ENCODE measurements at places on chromosomes 11 and 22.

DNA sequence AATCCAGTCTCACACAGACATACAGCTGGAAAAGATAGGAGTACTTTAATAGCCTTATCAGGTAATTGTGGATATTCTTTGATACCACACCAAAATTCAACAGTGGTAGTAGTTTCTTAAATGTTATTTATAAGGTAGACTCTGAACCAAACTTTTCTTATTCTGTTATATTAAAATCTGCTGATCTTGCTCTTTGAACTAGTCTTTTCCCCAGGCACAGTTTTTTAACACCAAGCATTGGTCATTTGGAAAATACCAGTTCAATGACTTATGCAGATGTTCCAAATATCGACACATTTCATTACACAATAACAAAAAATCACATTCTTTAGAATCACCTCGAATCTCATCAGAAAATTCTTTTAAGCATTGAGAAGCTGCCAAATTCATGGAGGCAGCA is 7.6 kb downstream of the TRIM66 start:
- no peak for DNase-seq

- peak; percentile 1 for DNase-seq
Measured at GRCh38 chr11:36594316-36594989, at the start of gene IFTAP. IFTAP (plus strand) TSS chr11:36594502; CDS start chr11:36610104, 15,602 bp downstream.

DNA sequence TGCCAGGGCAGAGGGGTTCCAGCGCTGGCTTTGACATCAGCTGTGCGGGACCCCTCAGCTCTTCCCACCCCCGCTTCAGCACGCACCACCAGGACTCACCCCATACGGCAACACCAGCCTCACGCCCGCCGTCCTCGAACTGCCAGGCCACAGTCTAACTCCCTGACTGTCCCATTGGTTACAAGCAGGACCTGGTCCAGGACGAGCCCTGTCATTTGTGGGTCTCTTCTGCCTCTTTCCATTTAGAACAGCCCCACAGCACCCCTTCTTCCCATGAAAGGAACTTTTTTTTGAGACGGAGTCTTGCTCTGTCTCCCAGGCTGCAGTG is 81.7 kb downstream of the PHF21B start:
- no peak for DNase-seq

DNA sequence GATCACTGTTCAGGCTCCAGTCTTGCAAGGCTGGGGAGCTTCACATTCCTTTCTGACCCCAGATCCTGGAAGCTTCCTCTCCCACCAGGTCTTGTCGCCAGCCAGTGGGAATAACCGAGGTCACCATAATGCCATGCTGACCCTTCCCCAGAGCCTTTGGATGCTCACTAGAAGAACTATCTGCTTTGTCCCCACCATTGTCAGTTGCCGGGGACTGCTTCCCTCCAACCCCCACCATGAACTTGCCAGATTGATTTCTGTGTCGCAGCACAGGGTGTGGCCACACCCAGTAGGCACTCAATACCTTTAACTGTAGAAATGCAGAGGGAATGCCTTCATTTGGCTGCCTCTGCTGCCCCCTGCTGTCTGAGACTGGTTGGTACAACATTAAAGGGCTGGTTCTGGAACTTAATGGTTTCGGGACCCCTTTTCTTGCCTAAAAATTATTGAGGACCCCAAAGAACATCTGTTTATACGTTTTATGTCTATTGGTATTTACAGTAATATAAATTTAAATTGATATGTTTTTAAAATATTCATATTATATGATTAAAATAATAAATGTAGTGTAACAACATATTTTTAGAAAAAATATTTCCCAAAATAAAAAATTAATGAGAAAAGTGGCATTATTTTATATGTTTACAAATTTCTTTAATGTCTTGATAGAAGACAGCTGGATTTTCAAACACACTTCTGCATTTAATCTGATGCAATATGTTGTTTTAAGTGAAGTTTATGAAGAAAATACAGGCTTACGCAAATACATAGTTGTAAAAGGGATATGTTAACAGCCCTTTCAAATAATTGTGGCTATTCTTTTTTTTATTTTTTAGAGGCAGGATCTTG is 6.7 kb upstream of the GDPD5 start:
- peak; percentile 88 for DNase-seq

- DNase-seq: no peak
Measured at GRCh38 chr11:122869622-122870021, 12.9 kb upstream of the JHY start.

- no peak for DNase-seq
Measured at GRCh38 chr11:120795185-120795584, 228.7 kb upstream of the TBCEL start.

DNA sequence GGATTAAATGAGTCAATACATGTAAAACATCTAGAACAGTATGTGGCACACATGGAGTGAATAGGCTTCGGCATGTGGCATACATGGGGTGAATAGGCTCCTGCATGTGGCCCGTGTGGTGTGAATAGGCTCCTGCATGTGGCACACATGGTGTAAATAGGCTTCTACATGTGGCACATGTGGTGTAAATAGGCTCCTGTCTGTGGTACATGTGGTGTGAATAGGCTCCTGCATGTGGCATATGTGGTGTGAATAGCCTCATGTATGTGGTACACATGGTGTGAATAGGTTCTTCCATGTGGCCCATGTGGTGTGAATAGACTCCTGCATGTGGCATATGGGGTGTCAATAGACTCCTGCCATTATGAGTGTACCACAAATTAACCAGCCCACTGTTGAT is 219.1 kb upstream of the KIRREL3 start:
- no peak for DNase-seq

DNA sequence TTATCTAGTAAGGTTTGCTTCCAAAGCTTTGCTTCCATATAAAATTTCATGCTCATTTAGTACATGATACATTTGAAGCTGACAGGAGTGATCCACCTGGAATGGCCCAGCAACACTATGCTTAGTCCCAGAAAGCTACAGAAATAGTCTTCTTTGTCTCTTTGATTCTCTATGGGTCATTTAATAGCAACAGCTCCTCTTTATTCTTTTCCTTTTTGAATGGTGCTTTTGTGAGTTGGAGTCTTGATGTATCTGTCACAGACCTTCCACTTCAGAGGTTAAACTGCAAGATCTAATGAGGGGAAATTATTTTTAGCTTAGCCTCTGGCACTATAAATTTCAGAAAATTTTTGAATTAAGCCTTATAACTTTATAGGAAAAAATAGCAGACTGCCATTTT is 509.5 kb downstream of the KCNA4 start:
- DNase-seq: no peak

DNA sequence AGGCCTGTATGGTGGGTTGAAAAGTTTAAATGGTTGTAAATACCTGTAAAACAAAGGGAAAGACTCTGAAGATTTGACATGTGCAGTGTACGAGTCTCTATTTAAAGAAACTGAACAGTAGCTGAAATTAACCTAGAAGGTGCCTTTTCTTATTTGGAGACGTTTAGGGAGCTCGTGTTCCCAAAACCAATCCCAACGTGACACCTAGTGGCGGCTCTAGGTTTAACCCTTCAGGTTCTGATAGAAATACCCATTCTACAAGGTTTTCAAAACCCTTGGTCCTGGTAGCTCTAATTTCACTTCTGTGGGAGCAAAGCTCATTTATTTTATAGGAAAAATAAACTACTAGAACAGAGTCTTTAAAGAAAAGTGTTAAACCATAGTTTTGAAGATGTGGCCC is 258.3 kb downstream of the LRRC4C start:
- DNase-seq: no peak

GRCh38 chr22:20408891-20409290 is 14.9 kb downstream of the ZNF74 start:
- no peak for DNase-seq

DNA sequence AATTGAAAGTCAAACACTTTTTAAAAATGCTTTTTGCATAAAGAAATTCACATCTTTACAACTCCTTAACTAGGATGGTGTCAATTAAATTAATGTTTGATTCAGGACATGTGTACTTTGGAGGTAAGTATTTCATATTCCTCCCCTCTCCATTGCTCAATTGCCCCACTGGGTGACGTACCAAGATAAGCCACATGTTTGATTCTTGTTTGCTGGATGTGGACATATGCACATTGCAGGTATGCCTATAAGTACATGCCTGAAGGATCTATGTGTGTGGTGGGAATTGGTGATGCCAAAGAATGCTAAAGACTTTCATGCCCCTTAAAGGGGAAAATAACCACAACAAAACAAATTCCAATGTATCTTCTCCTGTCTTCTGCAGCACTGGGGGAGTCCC is 5.8 kb downstream of the CD44 start:
- DNase-seq: no peak

DNA sequence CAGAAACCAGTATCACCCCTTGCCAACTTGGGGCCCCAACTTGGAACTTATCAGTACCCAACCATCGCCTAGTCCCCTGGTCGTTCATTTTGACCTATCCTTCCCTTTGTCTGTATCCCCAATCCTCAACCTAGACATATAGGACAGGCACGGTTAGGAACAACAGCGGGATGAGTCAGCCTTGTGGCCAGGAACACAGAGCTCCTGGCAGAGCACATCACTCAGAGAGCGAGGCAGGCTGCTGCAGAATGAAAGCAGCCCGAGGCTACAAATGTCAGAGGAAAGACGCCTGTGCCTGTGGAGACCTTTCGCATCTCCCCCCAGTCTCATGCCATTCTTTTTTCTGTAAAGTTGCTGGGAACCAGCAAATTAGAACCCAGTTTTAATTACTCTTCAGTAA is 14.6 kb downstream of the DKK3 start:
- no peak for DNase-seq

GRCh38 chr22:46753360-46753759 is 9.1 kb upstream of the TBC1D22A start:
- DNase-seq: no peak

DNA sequence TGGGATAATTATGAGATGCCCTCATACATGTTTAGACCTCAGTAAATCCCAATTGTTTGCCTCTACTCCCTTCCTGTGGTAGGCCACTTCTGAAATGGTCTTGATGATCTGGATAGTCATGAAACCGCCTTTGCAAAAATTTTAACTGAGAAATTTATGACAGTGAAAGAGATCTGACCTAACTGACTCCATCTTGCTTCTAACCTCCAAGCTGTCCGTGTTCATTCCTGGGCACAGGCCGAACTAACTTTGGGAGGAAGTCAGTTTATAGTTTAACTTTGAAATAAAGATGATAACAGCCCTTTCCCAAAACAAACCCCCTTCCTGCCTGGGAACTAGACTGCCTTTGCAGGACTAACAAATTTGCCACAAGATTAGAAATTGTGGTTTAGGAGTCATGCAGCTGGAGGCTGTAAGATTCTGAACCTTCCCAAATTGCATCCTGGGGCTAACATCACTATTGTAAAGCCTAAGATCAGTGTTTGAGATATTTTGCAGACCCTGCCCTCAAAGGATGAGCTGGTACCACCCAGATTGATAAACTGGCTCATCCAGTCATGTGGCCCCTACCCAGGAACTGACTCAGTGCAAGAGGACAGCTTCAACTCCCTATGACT is 19.9 kb upstream of the CTR9 start:
- DNase-seq: no peak

GRCh38 chr22:38449776-38450175 is 5.2 kb downstream of the KCNJ4 start:
- DNase-seq: no peak

DNA sequence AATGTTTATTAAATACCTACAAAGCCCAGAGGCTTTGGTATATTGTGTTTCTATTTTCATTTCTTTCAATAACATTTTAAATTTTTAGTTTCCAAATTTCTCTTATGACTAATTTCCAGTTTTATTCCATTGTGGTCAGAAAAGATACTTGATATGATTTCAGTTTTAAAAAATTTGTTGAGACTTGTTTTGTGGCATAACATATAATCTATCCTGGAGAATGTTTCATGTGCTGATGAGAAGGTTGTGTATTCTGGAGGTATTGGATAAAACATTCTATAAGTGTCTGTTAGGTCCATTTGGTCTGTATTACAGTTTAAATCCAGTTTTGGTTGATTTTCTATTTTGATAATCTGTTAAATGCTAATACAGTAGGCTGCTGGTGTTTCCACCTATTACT is 9.8 kb upstream of the RAG1 start:
- no peak for DNase-seq

GRCh38 chr11:87575088-87575487 is 537.4 kb downstream of the TMEM135 start:
- no peak for DNase-seq

- DNase-seq: no peak
Measured at GRCh38 chr11:88579466-88579865, 241.9 kb upstream of the CTSC start.

DNA sequence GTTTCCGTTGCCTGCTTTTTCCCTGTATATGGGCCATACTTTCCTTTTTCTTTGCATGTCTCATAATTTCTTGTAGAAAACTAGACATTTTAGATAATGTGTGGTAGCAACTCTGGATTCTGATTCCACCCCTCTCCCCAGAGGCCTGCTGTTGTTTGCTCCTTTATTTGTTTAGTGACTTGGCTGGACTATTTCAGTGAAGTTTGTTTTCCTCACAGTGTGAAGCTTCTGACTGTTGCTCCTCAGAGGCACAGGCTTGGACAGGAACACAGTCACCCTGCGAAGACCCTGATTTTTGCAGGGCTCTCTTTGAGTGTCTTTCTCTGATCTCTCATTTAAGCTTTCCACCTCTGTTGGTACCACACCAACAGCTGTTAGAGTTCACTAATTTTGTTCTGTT is 72.5 kb downstream of the SWAP70 start:
- DNase-seq: no peak

DNA sequence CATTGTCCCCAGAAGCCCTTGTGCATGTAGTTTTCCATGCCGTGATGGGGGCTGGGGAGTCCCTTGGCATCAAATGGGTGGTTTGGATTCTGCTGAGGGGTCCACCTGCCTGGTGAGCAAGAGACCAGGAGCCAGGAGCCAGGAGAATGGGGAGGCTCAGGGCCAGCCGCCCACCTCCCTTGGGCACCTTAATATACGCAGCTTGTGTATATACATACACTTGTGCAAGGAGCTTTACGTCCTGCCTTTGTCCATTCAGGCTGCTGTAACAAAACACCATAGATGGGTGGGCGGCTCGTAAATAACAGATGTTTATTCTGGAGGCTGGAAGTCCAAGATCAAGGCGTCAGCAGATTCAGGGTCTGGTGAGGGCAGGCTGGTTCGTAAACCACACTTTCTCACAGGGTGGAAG is 62.5 kb downstream of the SMIM38 start:
- DNase-seq: no peak

All from activated CD4-positive, alpha-beta T cell treated with anti-CD3 and anti-CD28 coated beads for 4 hours (primary cell).